ENCODE measurements at places on chromosomes 6 and 20.
A peak's percentile ranks its signal among the peaks of the same experiment; 100 is the strongest.

DNA sequence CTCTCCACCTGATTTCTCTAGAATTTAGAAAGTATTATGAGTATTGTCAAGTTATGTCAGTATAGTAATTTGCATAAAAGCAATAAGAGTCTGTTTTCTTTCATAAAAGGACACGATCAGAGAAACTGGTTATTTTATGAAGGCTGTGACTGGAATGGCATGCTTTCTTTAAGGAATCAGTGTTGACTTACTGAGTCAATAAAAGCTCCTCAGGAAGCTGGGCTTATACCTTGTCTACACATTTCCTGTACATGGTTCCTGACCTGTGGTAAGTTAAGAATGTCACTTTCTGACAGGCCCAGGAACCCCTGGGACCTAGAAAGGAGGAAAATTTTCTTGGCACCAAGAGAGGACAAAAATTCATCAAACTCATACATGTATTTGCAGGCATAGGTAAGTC lies 1224.0 kb upstream of the ADGRB3 start:
- no peak for DNase-seq

GRCh38 chr6:69868961-69869360 lies 2.6 kb downstream of the COL19A1 start:
- no peak for DNase-seq

GRCh38 chr20:13913572-13913971 lies 76.8 kb downstream of the SEL1L2 start:
- DNase-seq = no peak

DNA sequence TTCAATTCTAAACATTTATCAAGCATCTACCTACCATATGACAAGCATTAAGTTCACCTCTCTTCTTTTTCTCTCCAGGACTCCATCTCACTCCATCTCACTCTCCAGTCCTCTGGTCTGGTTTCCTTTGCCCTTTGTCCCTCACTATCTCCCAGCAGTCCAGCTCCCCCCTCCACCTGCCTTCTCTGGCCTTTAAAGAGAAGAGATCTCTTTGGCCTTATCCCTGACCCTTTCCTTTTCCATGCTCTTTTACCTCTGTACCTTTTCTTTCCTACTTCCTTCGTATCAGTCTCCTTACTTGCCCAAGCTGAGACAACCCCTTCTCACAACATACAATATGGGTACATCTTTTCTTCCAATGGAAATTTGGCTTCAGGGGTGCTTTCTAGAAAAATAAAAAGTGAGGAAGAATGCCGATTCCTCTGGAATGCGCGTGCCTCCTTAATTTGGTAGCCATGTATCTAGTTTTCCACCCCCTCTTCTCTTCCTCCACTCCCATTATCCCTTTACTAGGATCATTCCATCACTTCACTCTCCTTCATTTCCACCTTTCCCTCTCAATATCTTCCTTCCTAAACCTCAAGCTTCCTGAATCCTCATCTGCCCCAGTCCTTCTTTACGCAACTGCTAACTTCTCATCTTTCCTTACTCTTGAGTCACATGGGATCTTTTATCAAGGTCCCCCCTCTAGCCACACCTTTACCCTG lies 745 bp upstream of the AGPAT1 start:
- DNase-seq = no peak

DNA sequence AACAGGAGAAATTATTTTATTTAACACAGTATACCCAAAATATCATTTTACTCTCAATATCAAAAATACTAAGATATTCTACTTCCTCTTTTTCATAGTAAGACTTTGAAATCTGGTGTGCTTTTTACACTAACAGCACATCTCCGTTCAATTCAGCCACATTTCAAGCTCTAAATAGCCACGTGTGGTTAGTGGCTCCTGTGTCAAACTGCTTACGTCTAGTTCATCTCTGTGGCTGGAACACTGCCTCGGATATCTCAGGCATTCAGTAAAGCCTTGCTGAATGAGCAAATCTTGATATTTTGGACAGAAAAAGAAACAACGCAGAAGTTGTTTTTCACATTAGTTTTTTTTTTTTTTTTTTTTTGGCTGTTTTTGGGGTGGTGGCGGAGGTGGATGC lies 136.1 kb downstream of the EYA4 start:
- no peak for DNase-seq

- DNase-seq = no peak
Measured at GRCh38 chr20:20227013-20227571, 140.8 kb upstream of the INSM1 start.

DNA sequence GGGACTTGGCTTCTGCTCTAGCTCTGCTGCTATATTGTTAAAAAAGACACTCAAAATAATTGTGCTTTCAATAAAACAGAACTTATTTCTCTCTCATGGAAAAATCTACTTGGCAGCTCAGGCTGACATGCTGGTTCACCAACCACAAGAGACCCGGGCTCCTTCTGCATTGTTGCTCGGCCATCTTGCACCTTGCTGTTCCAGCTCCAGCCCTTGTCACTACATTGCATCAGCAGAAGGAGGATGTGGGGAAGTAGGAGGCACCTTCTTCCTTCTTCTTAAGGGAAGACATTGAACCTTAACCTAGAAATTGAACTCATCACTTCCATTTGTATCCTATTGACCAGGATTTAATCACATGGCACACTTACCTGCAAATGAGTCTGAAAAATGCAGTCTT lies 6.6 kb upstream of the C20orf202 start:
- no peak for DNase-seq

GRCh38 chr6:154157706-154158105 lies 118.7 kb downstream of the OPRM1 start:
- DNase-seq = no peak

- no peak for DNase-seq
Measured at GRCh38 chr20:50336661-50337060, 146.0 kb downstream of the CEBPB start.

- no peak for DNase-seq
Measured at GRCh38 chr6:113662093-113662665, 195.0 kb upstream of the MARCKS start.

- no peak for DNase-seq
Measured at GRCh38 chr20:34011275-34011674, 17.6 kb downstream of the RALY start.

- DNase-seq = no peak
Measured at GRCh38 chr6:45054610-45055009, 273.5 kb upstream of the RUNX2 start.

GRCh38 chr6:167766986-167767714 lies 59.6 kb upstream of the AFDN start:
- no peak for DNase-seq

GRCh38 chr6:121881974-121882667 lies 446.7 kb downstream of the GJA1 start:
- DNase-seq = no peak

- DNase-seq = peak; percentile 10
Measured at GRCh38 chr20:2206957-2207769, 88.6 kb upstream of the TGM3 start.

DNA sequence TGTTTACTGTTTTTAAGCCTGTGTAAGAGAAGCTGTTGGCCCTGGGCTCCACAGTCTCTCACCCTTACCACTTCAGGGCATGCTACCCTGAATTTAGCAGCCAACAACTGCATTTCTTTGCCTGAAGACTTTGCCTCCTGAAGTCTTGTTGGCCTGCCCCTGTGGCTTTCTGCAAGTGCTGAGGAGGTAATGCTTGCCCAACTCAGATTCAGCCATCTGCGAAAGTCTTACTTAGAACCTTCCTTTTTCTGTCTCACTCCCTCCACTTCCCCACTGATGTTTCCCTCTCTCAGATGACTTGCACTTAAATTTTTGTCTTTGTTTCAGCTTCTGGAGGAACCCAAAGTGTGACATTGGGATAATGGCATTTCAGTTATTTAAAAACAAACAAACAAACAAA lies 11.8 kb upstream of the IBTK start:
- DNase-seq = no peak

- no peak for DNase-seq
Measured at GRCh38 chr6:164035900-164036485, 621.5 kb downstream of the QKI start.

- no peak for DNase-seq
Measured at GRCh38 chr6:148351309-148351708, 8.7 kb downstream of the SASH1 start.

GRCh38 chr20:45092898-45093297 lies 8.0 kb downstream of the KCNS1 start:
- DNase-seq = no peak

- no peak for DNase-seq
Measured at GRCh38 chr6:14060971-14061370, 56.6 kb upstream of the CD83 start.

GRCh38 chr6:156718647-156719394 lies 58.4 kb upstream of the ARID1B start:
- DNase-seq = no peak

DNA sequence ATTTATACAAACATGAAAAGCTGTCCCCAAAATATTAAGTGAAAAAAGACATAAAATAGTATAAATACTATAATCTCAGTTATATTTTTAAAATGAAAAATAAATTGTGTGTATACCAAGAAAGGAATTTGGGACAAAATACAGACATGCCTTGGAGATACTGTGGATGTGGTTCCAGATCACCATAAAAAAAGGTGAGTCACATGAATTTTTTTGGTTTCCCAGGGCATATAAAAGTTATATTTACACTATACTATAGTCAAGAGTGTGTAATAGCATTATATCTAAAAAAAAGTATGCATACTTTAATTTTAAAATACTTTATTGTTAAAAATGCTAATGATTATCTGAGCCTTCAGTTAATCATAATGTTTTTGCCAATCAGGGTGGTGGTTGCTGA lies 17.4 kb upstream of the SDHAF4 start:
- no peak for DNase-seq

- no peak for DNase-seq
Measured at GRCh38 chr20:34538671-34539123, 19.8 kb upstream of the MAP1LC3A start.

- DNase-seq = no peak
Measured at GRCh38 chr6:44898296-44898930, 429.7 kb upstream of the RUNX2 start.

DNA sequence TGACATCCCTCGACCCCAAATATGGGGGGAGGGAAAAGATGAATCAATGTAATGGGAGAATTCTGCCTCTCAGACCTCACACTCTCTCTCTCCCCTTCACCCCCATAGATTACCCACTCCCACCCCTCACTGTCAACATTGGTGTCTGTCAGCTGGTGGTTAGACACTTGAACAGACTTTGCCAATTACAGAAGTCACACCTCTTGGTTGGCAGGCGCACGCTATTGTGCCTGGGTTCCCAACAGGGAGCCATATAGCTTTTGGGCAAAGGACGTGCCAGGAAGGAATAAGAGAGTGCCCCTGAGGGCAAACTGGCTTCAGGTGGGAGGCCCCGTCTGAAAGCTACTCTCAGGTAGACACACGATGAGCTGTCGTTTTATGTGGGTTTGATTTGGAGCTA lies 54.1 kb upstream of the FYN start:
- DNase-seq = peak; percentile 41

- no peak for DNase-seq
Measured at GRCh38 chr20:35320396-35321126, 28.3 kb upstream of the FAM83C start.

GRCh38 chr6:100633096-100633777 lies 168.5 kb upstream of the SIM1 start:
- DNase-seq = no peak

- DNase-seq = no peak
Measured at GRCh38 chr20:50111120-50111828, 1.7 kb downstream of the UBE2V1 start.

DNA sequence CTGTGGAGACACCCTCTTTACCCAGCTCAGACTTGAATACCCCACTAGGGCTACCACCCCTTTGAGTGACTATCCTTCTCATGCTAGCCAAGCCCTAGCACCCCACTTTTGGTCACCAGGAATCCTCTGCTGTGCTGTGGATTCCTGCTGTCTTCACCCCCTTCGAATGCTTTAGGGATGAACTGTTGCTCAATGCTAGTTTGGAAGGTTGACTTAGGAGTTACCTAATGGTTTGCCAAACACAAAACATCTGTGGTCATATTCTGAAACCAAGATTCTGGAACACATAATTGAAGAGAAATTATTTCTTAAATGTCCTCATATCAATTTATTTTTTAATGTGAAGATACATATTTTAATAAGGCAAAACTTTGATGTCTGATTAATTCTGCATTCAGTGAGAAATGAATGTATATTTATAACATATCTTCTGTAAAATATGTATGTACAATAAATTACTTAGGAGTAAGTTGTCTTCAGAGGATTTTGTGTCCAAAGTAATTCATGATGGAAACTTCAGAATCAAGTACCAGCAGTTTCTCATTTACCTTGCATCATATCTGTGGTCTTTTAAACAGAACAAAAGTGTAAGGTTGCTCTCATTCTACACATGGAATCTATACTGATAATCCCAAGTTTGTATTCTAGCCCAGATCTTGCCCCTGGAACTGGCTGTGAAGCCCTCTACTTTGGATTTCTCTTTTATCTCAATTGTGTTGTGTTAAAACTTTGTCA lies 46.9 kb downstream of the TMEM200A start:
- no peak for DNase-seq

DNA sequence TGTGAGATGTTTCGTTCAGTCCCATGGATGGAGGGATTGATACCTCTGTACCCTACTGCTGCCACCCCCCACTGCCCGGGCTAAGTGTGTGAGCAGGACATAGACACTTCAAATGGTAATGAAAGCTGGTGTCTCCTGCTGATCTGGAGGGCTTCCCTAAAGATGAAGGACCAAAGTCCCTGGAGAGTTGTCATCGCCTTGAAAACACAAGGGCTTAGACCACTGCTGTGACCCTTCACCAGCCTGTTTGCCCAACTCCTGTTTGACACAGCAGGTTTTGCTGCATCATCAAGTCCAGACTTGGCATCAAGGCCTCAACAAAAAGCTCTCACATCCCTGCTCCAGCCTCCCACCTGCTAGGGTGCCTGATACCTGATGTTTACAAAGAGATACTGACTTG lies 57.9 kb upstream of the FAM8A1 start:
- DNase-seq = no peak

GRCh38 chr6:14727494-14728395 lies 518.1 kb upstream of the JARID2 start:
- DNase-seq = no peak

DNA sequence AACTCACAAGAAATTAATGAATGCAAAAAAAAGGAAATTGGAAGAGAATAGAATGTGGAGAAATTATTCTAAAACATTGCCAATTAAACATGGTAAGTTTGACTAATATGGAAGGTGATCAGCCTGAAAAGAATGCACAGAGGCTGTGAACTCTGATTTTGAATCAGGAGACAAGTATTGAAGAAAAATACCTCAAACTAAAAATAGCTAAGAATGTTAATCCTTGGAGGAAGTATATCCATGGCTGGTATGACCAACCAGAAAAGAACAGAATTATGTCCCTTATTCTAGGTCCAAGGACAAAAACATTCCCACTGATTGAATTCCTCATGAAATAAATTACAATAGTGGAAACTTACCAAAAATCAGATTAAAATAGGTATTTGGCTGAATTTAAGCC lies 7.3 kb upstream of the RIMS1 start:
- DNase-seq = no peak

DNA sequence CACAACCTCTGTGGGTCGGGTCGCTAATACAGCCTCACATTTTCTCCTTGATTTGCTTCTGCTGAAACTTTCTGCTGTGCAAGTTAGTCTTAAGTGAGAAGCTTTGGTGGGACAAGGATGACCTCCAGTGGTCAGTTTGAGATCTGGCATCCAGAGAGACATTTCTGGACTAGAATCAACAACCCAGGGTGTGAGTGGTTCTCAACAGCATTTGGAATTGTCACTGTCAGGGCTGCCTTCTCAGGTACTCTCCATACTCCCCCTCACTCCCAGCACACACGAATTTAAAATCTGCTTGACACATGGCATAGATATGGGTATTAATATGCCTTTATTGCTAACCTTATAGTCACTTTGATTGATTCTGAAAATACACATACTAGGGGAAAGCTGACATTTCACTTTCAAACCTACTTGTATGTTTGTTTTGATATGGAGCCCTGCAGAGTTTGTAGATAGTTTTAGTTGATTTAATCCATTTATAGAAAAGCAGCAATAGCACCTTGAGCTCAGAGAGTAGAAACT lies 13.2 kb downstream of the OTOR start:
- DNase-seq = peak; percentile 34

Measured in NCI-H2107 (cell line).